ENCODE measurements at places on chromosomes 5 and 9.

DNA sequence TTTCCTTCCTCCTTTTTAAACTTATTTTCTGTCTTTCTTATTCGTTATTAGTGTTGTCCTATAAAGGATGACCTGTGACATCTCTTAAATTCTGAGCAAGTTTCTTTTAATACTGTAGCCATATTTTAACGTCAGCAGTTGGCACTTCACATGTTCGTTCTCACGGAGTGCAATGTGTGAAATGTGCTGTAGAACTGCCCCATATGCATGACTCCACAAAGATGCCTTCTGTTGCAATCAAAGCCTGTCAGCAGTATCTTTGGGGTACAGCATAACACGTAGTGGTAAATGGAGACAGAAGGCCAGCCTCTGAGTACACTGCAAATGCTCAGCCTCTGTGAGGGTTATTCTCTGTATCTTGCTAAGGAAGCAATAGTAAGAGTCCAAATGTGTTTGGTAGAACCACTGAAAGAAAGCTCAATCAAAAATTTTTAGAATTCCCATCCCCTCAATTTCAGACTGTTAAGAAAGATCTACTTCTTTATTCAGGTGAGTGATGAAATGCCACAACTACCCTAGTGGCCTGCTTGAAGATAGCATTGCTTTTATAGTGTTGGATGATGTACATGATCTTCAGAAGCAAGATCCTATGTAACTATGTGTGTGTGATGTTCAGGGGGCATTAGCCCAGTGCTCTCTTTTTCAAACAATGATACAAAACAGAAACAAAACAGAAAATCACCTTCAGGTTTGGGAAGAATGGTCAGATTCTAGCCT, 277.7 kb downstream of the TMEM167A start:
- DNase-seq = no peak

GRCh38 chr5:158874343-158874742, 225.4 kb downstream of the EBF1 start:
- no peak for DNase-seq

DNA sequence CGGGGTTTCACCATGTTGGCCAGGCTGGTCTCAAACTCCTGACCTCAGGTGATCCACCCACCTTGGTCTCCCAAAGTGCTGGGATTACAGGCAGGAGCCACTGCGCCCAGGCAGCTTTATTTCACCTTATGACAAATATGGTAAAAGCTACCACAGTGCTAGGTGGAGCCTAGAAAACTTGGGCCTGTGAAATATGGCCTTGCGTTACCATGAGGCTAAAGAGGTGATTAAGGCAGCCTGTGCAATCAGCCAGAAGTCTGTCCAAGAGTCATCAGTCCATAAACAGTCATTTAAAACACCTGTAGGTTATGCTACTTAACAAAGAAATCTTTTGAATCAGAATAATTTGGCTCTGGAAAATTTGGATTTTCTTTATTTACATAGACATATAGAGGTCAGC, 114.8 kb upstream of the ANKH start:
- DNase-seq = no peak

GRCh38 chr9:114272739-114273431, 50.0 kb upstream of the ORM1 start:
- peak; percentile 97 for DNase-seq

GRCh38 chr5:142924135-142924883, 154.1 kb downstream of the ARHGAP26 start:
- DNase-seq = no peak
